Amygdala (tissue), 56 donors: ENCODE measurements at places on chromosomes 3 and 15.
A peak's percentile ranks its signal among the peaks of the same experiment; 100 is the strongest.

- no peak for DNase-seq
Measured at GRCh38 chr3:184457329-184457728, 77.5 kb downstream of the CHRD start.

DNA sequence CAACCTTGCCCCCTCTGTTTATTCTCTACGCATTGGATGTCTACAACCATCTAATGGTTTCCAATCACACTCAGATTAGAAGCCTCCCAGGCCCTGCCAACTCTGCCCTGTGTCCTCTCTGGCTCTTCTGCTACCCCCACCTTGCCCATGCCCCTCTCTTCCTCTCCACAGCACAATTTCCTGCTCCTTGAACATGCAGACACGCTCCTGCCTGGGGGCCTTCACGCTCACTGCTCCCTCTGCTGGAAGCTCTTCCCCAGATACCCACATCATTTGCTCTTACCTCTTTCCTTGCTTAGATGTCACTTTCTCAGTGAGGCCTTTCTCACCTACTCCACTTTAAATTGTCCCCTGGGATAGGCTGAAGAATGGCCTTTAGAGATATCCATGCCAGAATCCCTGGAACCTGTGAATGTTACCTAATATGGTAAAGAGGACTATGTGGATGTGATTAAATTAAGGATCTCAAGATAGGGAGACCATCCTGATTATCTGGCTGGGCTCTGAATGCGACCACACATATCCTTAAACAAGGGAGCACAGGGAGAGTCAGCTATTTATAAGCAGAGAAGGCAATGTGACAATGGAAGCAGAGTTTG lies 9.9 kb downstream of the KY start:
- DNase-seq = no peak

DNA sequence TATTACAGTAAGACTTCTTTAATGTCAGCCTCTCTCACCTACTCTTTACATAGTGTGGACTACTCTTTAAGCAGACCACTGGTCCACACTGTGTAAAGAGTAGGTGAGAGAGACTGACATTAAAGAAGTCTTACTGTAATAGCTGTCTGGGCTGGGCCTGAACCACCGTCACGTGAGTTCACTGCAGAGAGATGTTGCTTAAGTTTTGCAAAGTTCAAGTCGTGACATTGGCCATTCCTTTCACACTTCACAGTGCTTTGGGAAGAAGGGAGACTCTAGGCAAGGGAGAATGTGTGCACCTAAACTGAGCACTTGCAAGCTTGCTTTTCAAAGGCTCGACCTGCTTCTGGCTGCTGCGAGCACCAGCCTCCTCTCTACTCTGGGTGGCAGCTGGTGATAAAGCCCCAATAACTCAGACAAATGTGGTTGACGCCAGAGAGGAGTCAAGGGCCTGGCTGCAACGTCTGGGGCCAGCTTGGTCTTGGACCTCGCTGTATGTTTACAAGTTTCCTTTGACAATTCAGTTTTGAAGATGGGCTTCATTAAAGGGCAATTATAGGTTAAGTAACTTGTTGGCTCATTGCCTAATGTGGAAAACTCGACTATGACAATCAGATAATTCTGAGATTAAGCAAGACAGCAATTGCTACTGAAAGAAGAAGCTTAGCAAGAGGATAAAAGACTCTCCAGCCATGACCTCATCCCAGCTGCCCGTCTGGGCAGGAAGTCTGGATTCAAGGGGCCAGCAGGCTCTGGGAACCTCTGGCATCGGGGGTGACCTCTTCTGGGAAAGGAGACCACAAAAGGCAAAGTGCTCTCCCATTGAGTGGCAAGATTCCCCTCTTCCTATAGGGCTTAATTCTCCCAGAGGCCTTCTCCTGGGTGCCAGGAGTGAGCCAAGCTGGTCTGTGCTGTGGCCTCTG lies 242.1 kb upstream of the TLE3 start:
- DNase-seq = no peak

DNA sequence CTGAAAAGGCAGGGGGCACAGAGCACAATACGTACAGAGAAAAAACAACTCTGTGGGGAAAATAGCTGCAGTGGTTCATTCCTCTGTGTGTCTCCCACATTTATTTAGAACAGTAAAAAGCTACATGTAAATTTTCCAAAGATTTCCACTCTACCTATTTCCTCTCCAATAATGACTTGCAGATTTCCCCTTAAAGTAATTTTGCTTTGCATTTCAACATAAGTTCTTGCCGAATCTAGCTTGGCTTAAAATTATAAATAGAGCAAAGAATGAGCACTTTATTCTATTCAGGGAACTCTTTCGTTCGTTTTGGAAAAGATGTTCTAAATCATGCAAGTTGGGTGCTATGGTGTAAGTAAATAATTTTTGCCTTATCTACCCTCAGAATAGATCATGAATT lies 58.2 kb upstream of the NR2E3 start:
- DNase-seq = no peak

DNA sequence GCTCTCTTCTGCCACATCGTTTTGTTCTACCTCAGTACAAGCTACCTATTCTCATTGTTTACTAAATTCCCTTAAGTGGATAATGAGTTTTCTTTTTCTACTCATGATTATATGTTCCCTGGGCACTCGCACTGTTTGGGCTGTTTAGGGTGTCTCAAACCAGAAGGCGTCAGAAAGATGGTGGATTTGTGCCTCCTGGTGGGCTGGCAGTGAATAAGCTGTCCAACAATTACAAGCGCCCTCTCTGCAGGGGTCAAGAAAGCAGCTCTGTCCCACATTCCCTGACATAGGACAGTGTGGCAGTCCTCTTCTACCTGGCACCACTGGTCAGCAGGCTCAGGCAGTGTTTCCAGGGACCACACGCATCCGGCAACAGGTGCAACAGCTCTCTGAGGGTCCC lies 173.4 kb upstream of the PPP2R3A start:
- DNase-seq = no peak

DNA sequence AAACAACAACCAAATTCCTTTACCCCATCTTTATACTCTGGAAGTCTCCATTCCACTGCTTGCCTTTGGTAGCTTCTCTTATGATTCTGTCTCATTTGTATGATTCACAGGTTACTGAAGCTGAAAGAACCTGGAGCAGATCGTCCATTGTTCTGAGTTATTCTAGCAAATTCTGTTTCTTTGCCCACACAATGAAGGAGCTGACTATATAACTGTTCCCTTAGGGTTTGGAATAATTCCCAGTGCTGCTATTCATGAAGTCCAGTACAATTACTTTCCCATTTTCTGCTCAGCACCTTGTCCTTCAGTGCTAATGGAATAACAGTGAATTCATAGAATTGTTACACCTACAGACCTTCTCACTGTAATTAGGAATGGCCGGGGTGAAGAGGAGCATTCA lies 167.8 kb downstream of the CHST2 start:
- no peak for DNase-seq

DNA sequence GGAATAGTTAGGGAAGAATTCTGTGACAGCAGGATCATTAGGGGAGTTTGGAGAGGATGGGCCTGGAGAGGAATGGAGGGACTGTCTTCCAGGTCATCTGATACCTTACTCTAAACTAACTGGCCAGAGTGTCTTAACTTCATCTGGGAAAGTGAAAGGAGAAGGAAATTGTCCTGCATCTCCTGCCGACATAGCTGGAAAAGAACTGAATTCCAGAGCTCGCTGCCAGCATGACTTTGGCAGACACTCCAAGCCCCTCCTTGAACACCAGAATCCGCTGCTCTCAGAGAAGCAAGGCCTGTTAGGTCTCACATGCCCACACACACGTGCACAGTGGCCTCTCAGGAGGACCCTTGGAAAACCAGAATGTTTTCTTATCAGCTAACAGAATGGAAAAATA lies 10.5 kb downstream of the ABI3BP start:
- DNase-seq = no peak

DNA sequence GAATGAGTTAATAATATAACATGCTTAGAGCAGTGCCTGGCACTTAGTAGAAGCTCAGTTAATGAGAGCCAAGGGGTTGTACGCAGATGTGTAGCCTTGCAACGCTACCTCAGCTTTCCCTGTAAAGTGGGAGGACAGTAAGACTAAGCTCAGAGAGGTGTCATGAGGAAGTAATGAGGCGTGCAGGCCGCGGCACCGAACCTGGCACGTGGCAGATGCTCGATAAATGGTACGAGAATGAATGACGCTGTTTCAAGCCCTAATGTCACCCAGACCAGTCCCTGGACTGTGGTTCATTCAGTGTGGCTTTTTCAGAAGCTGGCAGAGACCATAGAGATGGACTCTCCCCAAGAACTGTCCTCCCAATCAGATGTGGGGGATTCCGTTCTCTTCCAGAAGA lies 21.2 kb downstream of the GRIP2 start:
- no peak for DNase-seq

GRCh38 chr15:47607695-47608094 lies 109.6 kb upstream of the SEMA6D start:
- DNase-seq = no peak

DNA sequence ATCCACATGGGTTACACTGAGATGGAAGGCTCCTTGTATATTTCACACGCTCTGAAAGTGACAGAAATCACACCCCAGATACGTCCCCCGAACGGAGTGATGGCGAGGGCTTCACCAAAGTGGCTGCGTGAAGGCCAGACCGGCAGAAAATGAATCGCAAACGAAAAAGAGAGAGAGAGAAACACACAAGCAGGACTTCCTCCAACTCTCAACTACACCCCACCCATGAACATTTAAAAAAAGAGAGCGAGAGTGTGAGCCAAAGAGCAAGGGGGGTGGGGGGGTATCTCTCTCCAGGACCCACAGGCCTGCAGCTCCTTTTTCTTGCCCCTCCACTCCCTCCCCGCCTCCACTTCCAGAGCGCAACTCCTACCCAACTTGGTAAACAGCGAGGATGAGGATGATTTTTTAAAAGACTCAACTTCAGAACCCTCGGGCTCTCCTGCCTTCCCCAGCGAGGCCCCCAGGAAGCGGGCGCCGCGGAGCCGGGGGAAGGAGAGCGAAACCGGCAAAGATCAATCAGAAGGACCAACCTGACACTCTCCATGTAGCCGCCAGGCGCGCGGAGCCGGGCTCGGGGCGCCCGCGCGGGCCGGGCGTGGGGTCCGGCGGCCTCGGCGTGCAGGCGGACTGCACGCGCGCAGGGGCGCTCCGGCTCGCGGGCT lies 519.1 kb downstream of the FOXP1 start:
- no peak for DNase-seq

DNA sequence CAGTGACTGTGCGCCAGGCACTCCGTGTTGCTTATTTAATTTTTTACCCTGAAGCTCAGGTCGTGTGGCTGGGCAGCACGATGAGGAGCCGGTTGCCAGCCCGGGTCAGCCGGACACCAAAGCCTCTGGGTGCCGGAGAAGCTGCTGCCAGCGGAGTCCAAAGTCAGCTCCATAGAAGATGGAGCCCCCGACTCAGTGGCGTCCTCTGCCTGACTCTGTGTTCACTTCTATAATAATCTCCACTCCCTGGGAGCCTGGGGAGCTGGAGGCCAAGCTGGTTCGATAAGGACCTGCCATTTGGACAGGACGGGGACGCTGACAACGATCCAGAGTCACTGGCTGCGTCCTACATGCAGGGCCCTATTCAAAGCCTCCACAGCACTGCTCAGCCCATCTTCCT lies 78.6 kb downstream of the VGLL4 start:
- no peak for DNase-seq

GRCh38 chr3:131541288-131541687 lies 38.5 kb upstream of the MRPL3 start:
- DNase-seq = no peak

GRCh38 chr15:43277231-43277823 lies 10.6 kb upstream of the TGM5 start:
- DNase-seq = no peak

DNA sequence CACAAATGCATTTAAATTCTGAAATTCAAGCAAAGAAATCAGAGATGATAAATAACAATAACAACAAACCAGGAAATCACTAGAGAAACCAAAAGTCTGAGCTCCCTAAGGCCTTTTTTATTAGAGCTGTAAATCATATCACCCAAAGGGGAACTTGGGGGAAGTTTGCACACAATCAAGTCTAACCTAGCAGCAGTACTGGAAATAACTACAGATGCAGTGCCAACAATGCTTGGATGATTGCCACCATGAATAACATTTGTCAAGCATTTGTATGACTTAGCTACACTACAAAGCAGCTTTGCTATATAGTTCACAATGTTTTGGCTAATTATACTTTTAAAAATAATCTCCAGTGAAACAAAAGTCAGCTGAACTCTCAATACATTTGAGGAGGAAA lies 27.8 kb downstream of the SHQ1 start:
- no peak for DNase-seq

DNA sequence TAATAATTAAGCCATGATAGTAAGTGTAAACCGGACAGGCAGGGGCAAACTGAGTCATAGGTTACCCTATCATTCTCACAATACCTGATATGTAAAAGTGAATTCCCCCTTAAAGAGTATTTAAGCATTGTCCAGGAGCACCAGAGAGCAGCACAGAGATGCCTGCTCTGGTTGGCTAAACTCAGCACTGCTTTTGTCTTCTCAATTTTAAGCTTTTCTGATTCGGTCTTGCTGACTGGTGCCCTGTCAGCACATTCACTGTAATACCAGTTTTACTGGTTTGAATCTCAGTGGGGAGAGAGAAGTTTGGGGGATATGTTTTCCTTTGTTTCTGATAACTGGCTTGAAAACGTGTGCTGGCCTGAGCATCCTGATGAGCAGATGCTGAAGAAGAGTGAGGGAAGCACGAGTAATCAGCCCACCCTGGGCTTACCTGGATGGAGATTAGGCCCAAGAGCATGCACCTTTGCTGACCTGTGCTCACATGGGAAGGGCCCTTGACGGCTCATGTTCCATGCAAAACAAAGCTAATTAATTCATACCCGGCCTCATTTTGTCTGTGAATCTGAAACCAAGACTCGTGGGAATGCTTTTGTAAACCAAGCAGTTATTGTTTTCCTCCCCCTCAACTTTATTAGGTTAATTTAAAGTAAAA lies 208.5 kb upstream of the MRPL3 start:
- no peak for DNase-seq

- no peak for DNase-seq
Measured at GRCh38 chr3:131705099-131705498, 202.3 kb upstream of the MRPL3 start.

- DNase-seq = no peak
Measured at GRCh38 chr3:50479523-50479922, 23.9 kb downstream of the CACNA2D2 start.

- no peak for DNase-seq
Measured at GRCh38 chr3:112767177-112767576, 79.5 kb downstream of the CD200R1L start.

GRCh38 chr3:48151058-48151806 lies 37.0 kb downstream of the CDC25A start:
- DNase-seq = peak; percentile 37

DNA sequence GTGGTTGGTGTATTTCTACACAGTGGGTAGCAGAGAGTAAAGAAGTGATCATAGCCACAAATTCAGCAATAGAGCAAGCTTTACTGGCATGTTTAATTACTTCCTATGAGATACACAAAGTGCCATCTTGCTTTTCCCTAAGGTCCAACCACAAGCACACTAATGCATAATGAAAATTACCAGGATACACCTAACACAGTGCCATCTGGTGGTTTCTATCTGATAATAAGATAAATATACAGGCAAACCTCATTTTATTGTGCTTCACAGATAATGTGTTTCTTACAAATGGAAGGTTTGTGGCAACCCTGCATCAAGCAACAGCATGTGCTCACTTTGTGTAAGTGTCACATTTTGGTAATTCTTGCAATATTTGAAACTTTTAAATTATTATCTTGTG lies 223.0 kb downstream of the NSUN3 start:
- DNase-seq = no peak
